Glomerular endothelial cell (primary cell): ENCODE measurements at places on chromosomes 7 and 10. TPM values are rescaled to one million over a fixed set of nuclear protein-coding genes. Genes with fewer than 3 reads are reported as not detected.

AVPI1 gene
- 2.4 and 3.0 TPM in 2 replicates for total RNA-seq

CYP26C1 gene
- 0.05 and 1.1 TPM in 2 replicates for total RNA-seq

CPED1 gene
- 2.0 and 2.3 TPM in 2 replicates for total RNA-seq

DNA sequence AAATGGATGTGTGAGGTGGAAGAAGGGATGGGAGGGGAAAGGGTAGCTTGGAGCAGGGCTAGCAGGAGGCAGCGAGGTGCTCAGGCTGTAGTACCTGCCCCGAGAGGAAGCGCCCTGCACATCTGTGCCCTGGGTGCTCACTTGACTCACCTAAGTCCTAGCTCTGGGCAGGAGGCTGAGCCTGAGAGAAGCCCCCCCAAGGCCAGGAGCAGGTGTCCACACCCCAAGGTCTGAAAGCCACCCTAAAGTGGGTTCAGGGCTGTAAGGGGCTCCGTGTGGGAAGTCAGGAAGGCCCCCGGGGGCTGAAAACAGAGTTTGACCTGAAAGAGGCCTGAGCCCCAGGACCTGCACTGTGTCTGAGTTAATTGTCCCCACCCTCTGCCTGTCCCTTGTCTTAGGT lies 95.8 kb upstream of the PODXL start:
- no peak for DNase-seq

- DNase-seq: no peak
Measured at GRCh38 chr7:117171106-117171505, 151.8 kb downstream of the WNT2 start.

DNA sequence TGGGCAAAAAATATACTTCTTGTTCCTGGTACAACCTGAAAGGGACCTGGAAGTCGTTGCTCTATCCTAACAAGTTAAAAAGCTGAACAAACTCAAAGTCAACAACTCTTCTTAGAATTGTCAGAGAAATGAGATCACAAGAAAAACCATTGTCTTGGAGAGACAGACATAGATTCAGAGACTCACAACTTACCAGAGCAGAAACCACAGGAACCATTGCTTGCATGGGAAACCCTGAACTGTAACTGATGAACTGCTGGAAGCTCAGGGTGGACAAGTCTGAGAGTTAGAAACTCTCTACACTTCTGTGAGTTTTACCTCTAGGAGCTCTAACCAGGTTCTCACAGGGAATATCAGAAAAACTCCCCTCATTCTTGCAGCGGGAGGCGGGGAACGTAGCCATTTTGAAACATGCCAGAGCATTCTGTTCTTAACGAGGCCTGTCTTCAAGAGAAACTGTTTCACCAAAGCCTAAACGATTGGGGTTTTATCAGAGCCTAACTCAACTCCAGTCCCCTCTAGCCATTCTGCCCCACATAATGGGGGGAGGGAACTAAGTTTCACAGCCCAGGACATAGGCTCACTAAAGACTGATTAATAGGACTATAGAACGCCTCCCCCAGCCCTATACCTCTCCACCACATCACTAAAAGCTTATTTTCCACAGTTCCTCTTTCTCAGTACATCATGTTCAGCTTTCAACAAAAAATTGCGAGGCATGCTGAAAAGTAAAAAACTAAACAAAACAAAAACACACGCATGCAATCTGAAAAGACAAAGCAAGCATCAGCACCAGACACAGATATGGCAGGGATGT lies 12.0 kb upstream of the GSDME start:
- no peak for DNase-seq

- DNase-seq: no peak
Measured at GRCh38 chr10:17851611-17852010, 42.5 kb downstream of the MRC1 start.

DNA sequence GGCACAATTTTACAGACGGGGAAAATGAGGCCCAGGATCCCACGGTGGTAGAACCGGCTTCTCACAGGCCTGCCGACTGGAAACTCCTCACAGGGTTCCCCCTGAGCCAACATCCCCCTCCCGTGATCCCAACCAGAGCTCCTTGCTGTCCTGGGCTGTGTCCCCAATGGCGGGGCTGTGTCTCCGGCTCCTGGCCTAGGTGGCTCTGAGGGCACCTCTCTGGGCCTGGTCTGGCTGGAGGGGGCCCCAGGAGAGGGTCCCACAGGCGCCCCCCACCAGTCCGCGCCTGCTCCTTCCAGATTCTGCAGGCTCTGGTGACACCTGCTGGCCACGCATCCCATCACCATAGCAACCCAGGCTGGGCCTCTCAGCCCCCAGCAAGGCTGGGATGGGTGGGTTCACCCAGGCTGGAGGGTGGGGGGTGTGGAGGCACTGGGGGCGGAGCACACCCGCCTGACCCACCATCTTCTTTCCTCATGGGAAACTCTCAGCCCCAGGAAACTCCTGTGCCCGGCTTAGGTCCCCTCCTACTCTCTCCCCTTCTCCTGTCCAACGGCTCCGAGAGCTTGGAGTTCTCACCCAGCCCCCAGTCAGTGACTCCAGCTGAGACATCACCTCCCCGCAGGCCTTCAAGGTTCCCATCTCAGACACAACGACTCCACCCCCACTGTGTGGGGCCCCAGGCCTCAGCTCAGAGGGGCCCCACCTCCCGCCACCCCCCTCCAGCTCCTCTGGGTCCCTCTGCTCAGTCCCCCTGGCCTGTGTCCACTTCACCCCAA lies 27.1 kb upstream of the TNRC18 start:
- DNase-seq: no peak

DNA sequence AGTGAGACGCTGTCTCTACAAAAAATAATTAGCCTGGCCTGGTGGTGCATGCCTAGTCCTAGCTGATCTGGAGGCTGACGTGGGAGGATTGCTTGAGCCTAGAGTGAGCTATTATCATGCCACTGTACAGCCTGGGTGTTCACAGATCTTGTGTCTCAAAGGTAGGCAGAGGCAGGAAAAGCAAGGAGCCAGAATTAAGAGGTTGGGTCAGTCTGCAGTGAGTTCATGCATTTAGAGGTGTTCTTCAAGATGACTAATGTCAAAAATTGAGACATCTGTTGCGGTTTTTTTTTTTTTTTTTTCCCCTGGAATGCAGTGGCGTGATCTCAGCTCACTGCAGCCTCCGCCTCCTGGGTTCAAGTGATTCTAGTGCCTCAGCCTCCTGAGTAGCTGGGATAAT lies 5.4 kb downstream of the PPIA start:
- no peak for DNase-seq

- DNase-seq: no peak
Measured at GRCh38 chr10:72275351-72276012, 1.8 kb downstream of the DDIT4 start.

DNA sequence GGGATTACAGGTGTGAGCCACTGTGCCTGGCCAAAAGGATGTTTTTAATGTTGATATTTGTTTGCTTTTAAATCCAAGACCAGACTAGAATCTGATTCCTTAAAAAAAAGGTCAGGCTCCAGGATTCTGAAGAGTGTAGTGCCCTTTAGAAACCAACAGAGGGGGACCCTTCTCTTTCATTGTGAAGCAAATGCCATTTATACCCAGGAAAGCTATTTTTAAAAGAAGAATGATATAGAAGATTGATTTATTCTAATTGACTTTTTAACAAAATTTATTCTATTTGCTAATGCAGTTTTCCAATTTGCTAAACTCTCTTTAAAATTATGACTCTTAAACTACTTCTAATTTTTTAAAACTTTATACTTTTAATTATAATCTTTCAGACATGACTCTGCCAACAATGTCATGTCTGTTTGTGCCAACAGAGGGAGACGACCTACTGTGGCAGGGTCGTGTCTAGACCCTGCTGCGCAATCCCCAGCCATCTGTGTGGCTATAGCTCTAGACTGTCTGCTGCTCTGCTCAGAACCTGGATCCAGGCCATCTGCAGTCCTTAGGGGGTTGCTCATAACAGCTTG lies 201.0 kb upstream of the IMMP2L start:
- no peak for DNase-seq

DNA sequence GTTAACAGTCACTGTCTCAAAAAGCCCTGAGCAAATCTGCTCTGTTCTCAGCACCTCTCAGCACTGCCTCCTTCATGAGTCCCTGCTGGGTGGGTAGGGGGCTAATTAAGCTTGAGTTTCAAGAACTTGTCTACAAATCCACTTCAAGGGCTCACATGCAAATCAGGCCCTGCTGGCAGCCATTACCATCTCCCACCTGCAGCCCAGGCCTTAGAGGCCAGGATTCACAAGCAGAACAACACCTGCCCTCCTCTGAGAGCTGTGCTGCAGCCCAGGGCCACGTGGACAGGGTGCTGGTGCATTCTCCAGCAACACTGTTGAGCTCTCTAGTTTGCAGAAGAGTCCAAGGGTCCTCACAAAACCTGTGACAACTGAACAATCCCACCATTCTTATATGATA lies 119.2 kb downstream of the DPP6 start:
- DNase-seq: no peak

DNA sequence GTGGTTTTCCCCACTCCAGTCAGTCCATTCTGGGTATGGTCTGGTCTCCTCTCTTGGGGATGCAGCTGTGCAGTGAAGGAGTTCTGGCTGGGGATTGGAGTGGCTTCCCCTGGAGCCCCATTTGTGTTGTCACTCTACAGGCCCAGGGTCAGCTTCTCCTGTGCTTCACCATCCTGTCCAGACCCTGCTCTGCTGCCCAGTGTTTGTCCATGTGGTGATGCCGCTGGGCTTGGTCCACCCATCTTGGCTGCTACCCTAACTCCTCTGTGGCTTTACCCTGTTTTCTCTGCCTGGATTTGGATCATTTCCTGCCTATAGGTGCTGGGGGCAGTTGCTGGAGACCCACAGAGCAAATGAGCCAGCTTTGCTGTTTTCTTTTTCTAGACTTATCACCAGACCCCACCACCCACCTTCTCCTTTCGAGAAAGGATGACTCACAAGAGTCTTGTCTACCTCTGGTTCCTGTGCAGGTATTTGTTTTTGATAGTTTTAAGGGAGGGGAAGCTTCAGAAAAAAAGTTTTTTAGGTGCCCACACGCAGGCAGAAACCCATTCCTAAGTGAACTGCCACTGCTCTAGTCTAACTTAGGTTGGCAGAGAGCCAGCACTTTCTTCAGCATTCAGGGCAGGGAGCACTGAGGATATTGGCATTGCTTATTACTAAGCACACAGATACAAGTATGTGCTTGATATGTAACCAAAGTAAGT lies 8.5 kb downstream of the ZDHHC16 start:
- no peak for DNase-seq

DNA sequence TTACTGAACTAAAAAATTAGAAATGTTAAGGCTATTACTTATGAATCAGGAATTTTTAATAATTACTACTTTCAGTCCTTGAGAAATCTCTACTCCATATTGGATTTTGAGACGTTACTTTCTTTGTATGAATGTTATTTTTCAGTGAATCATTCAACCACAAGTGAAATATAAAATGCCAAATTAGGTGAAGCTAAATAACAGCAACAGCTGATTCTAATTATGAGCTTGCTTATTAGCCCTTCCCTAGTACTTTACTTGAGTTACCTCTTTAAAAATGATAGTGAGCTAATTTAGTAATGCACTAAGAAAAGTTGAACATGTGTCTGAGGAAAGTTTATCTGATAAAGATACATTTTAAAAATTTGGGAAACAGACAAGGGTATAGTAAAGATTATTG lies 51.4 kb downstream of the PCGF5 start:
- DNase-seq: no peak

- DNase-seq: no peak
Measured at GRCh38 chr7:112105584-112106530, 100.3 kb downstream of the DOCK4 start.

DNA sequence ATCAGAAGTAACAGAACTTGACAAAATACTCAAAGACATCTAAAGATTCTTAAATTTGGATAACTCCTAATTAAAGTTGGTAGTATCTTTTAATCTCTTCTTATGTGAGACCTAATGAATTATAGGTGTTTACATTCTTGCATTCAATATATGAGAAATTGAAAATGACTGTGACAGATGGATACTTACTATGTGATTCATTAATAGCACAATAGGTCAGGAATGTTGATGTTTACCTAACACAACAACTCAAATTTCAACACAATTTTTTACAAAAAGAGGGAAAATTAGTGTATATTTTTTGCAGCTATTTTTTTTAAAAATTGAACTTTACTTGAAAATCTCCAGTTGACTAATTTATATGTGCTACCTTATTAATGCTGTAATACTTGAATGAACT lies 31.7 kb upstream of the MCU start:
- no peak for DNase-seq

DNA sequence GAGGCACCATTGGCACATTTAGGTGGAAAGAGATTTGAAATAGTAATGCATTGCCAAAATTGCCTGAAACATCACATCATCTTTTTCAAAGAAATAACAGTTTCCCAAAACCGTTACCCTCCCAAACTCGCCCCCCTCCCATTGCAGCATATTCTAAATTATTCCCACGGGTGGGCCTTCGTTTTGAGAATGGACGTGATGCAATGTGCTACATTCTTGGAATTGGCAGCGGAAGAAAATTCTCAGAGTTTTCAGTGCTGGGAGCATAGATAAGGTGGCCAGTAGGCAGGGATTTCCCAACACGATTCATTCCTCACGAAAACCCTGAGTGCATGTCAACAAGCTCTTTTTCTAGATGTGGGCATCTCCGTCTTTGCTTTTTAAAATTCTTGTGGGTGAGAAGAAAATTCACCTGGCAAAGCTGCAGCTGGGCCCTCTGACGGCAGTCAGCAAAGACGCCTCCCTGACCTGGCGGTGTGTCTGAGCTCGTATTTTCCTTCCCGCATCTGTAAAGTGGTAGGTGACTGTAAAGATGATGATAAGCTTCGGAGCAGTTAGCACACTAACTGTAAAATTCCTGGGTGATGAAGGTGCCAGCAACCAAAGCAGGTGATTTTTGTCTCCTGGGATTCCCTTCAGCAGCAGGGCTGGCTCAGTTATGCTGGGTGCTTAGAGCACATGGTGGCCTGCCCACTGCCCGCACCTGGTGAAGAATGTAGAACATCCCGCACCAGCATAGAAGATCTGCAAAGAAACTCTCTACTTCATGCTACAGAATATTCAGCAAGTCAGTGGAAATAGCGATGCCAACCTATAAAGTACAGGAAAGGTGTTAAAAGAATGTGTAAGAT lies 141.9 kb upstream of the KLF6 start:
- DNase-seq: no peak

DNA sequence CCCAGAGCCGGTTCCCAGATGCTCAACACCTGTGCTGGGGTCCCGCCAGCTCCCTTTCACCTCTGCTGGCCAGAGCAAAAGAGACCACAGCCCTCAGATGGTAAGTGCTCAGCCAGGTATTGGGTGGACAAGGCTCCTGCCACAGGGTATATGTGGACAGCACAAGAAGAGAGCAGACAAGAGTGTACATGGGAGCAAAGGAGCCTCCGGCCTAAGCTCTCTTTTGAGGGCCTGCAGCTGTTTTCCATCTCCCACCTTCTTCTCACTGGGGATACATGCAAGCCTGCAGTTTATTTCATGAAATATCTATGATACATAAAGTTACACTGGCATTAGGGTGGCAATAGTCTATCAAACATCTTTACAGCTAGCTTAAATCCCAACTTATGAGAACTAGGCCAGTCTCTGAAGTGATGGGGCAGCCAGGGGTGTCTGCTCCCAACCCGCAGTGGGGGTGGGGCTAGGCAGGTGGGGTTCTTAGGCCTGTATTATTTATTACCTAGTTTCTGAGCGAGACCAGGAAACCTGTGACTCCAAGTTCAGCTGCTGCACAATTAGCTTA lies 50.4 kb upstream of the DDC start:
- DNase-seq: no peak
